OCI-LY7 (cell line): ENCODE measurements at places on chromosomes 4 and X. TPM values are rescaled to one million over a fixed set of nuclear protein-coding genes. Genes with fewer than 3 reads are reported as not detected.

The DGAT2L6 gene
- not detected in 2 replicates for total RNA-seq

DNA sequence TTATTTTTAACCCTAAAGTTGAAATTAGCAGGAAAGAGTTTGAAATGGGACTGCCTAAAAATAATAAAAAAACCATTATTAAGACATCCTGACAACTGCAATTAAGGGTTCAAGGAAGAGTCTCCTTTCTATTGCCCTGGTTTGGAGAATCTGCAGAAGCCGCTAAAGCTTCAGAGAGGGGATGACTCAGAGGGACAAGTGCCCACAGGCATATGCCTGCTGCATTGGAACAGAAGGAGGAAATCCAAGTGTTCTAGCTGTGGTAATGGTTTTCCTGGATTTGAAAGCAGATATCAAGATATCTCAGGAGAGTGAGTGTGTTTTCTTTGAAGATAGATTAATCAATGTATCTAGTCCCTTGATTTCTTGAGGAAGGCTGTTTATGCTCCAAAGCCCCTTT is 235.1 kb upstream of the TAPT1 start:
- DNase-seq: no peak

The TMPRSS11F gene
- total RNA-seq: not detected in 2 replicates

DNA sequence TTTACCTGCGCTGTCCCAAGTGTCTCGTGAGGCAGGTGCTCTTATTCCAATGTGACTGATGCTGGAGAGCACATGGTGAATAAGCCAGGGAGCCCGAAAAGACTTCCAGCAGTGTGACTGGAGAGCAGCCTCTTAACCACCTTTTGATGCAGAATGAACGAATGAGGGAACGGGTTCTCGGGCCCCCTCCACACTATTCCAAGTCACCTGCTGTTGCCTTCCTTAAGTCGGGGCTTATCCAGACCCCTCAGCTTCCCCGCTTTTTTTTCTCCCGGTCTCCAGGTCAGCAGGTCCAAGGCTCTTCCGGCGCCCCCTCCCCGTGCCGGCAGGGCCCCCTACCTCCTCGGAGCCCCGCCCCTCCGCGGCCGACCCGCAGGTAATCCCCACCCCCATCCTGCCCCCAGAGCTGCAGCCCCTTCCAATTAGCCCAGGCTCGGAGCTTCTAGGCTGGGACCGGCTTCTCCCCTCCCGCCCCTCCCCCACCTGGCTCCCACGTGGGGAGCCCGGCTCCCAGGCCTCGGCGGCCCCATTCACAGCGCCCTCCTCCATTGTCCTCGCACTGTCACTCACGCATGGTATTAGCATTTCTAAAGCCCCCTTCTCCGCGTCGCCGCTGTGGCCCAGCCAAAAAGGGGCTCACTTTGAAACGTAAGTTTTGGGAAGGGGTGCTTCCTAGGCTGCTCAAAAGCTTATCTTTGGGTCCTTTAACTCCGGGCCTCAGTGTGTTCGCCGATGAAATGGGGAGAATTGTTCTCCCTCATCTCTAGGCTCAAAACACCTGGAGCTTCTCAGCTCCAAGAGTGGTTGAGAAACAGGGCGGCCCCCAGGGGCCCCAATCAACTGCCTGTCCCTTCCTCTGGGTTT is 56.2 kb upstream of the PJA1 start:
- no peak for DNase-seq

GRCh38 chr4:48851651-48852050 is 20.8 kb downstream of the OCIAD1 start:
- DNase-seq: no peak

The SPANXN4 gene
- total RNA-seq: not detected in 2 replicates

The TENM3 gene
- total RNA-seq: not detected in 2 replicates

- DNase-seq: peak; percentile 1
Observed at GRCh38 chr4:23458054-23458453, 431.8 kb downstream of the PPARGC1A start.

- DNase-seq: no peak
Observed at GRCh38 chr4:119581190-119581873, 47.3 kb downstream of the PDE5A start.

DNA sequence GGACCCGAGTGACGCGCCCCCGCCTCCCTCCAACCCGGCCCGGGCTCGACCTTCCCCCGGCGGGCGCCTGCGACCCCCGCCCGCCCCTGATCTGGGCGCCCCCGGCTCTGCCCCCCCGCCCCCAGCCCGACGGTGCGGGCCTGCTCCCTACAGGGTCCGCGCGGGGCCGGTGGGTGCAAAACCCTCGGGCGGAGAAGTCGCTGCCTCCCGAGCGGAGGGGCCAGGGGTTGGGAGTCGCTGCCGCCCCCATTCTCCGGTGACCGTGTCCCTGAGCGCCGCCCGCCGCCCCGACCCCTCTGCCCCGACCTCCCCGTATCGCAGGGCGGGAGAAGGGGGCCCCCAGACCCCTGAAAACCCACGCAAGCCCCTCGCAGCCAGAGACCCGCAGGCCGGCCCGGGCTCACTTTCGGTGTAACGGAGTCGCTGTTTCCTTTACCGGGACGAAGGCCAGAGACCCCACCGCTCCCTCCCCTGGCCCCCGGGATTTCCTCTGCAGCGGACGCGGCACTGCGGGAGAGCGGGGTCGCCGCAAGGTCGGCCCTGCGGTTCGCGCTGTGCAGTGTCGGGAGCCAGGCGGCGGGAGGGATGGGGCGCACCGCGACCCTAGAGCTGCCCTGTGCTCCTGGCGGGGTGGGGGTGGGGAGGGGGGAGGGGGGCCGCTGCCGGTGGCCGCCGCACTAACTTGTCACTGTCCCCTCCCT is 729 bp upstream of the CPLX1 start:
- DNase-seq: no peak

GRCh38 chr4:106587558-106587957 is 219.0 kb upstream of the GIMD1 start:
- no peak for DNase-seq

- peak; percentile 37 for DNase-seq
Observed at GRCh38 chr4:121096629-121097028, 24.3 kb upstream of the NDNF start.
